ENCODE measurements at places on chromosomes 7 and 10.

- DNase-seq: no peak
These were observed 121.7 kb downstream of the PRPF18 start for GRCh38 chr10:13708256-13708990.

DNA sequence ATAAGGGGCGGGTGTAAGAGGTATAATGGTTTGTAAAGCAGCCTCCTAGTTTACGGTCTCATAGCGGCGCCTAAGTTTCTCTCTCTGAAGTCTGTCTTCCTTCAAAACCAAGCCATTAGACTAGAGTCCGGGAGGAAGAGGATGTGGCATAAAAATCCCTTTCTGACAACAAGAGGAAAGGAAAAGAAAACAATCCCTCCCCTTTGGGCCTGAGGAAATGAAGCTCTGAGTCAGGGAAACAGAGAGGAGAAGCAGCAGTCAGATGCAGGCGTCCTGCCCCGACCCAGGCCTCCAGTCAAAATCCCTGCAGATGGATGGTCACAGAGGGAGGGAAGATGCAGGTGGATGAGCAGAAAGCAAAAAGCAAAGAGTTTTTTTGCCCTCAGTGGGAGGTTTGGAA, 23.7 kb downstream of the PARP12 start:
- no peak for DNase-seq

GRCh38 chr7:44177570-44178131, 11.6 kb downstream of the GCK start:
- DNase-seq: no peak

DNA sequence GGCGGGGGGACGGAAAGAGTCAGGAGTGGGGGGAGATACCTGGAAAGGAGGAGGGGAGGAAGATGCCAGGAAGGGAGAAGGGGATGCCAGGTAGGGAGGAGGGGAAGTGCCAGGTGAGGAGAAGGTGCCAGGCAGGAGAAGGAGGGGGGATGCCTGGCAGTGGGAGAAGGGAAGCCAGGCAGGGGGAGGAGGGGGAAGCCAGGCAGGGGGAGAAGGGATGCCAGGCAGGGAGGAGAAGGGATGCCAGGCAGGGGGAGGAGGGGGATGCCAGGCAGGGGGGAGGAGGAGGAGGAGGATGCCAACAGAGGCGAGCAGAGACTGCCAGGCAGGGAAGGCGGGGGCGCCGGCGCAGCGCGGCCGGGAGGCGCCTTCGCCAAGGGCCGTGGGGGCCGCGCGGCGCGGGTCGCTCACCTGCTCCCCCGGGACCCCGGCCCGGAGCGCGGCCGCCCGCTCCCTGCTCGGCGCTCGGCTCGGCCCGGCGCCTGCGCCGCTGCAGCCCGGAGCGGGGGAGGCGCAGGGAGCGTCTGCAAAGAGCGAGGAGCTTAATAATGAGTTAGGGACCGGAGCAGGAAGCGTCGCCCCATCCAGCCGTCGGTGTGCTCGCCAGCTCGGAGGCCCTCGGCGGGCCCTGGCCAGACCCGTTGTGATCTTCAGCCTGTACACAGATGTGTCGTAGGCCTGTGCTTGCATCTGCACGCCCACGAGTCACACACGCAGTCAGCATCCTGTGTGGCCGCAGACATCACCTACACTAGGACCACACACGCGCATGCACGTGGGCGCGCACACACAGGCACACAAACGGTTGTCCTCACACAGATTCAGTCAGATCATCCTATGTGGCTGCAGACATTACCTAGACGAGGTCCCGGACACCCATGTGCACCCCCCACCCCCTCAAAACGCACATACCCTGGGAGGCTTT, 28.4 kb upstream of the SMARCD3 start:
- peak; percentile 76 for DNase-seq

GRCh38 chr7:156493942-156494341, 146.6 kb upstream of the RNF32 start:
- no peak for DNase-seq

DNA sequence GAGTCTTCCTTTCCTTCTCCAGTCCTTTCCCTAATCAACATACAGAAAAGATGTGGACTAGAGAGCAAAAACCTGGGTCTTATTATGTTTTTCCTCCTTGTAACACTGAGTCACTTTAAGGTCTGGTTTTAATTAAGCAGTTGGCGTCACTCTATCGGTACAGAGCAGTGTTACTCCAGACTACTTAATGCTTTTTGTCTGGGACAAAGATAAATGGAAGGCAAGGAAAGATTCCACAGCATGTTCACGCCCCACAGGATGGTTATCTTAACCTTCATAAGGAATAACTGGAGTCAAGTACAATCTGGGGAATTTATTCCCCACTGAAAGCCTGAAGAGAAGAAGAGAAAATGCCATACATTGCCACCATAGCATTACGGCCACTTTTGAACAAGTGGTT, 145.7 kb downstream of the ELAPOR2 start:
- no peak for DNase-seq

- DNase-seq: no peak
These were observed 352.2 kb downstream of the PRPF18 start for GRCh38 chr10:13938950-13939349.

GRCh38 chr7:74174606-74175082, 488 bp downstream of the EIF4H start:
- DNase-seq: peak; percentile 84

GRCh38 chr10:59734014-59734462, 19.2 kb downstream of the MRLN start:
- DNase-seq: no peak

DNA sequence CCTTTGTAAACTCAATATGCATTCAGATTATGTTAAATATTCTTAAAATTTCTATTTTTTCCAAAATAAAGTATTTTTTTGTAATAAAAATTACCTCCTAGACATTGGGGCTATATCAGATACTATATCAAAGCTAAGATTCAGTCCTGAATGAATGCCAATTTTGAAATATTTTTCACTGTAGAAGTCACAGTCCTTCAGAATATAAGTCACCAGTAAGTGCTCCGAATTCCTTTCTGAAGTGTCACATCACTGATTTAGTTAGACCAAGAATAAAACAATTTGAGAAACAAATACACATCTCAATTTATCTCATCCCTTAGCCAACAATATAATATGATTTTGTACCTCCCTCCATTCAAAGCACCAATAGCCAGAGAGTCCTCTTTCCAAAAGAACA, 33.9 kb upstream of the GSAP start:
- no peak for DNase-seq

DNA sequence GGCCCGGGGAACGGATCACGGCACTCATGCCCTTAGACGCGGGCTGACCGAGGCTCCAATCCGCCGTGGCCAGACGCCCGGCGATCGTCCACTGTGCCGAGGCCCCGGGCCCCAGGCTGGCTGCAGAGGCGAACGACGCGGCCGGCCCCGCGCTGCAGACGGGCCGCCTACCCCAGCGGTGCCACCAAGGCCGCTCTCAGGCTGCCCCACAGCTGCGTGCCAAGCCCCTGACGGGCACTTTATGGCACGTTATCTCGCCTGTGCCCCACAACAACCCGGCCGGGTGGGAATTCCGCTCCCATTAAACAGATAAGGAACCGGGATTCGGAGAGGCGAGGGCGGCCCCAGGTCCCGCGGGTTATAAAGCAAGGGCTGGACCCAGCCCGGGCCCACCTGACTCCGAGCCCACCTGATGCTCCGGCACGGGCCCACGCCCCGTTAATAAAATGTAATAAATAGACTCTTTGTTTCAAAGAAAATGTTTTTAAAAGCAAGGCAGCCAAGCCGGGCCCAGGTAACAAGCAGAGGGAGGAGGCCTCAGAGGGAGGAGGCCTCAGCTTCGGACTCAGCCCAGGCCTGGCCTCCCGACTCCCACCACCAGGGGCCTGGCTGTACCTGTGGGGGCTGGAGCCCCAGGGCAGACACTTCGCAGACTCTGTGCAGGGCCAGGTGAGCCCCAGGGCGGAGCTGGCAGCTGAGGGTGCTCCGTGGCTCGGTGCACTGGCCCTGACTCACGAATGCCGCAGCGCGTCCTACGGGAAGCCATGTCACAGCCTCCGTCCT, 79.7 kb downstream of the FOXL3 start:
- DNase-seq: peak; percentile 17

- DNase-seq: no peak
These were observed 248.7 kb downstream of the FZD1 start for GRCh38 chr7:91512958-91513357.

DNA sequence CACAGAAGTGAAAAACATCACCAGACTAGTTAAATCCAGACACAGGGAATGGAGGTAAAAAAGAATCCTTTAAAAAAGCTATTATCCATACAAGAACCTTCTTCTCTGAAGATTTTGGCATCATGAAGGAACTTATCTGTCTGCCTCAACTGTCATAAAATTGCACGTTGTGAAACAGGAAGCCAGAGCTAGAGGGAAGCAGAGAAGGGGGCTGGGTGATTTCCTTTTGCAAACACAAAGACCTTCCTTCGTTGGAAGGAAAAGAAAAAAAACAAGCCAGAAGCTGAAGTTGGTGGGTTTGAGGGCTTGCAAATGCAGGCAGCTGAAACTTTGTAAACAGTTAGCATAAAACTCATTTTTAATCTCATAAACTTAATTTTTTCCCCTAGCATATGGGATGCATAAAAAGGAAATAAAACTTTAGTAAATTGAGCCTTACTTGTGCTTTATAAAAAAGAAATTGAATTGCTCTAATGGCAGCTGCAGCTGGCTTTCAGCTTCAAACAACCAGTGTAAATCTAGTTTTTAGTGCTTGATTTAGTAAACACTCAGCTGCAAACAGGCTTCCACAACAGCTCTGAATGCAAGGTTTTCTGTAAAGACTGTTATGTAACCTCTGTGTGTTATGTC, 101.6 kb downstream of the OTUD1 start:
- no peak for DNase-seq

DNA sequence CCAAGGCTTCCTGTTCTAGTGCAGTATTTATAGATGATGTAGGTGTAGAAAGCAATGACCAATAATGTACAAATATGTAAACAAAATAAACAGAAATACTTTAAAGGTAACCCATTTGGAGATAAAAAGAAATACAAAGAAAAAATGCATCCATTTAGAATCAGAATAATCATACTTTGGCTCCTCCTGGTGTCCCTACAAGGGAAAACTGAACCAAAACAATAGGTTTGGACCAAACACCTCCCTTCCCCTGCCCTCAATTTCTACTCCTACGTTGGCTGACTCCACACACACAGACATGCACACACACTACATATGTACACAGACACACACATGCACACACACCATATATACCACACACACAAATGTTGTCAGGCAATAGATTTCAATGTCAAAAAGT, 36.0 kb downstream of the C10orf143 start:
- no peak for DNase-seq

GRCh38 chr7:152751449-152752141, 8.0 kb upstream of the ACTR3B start:
- DNase-seq: no peak

DNA sequence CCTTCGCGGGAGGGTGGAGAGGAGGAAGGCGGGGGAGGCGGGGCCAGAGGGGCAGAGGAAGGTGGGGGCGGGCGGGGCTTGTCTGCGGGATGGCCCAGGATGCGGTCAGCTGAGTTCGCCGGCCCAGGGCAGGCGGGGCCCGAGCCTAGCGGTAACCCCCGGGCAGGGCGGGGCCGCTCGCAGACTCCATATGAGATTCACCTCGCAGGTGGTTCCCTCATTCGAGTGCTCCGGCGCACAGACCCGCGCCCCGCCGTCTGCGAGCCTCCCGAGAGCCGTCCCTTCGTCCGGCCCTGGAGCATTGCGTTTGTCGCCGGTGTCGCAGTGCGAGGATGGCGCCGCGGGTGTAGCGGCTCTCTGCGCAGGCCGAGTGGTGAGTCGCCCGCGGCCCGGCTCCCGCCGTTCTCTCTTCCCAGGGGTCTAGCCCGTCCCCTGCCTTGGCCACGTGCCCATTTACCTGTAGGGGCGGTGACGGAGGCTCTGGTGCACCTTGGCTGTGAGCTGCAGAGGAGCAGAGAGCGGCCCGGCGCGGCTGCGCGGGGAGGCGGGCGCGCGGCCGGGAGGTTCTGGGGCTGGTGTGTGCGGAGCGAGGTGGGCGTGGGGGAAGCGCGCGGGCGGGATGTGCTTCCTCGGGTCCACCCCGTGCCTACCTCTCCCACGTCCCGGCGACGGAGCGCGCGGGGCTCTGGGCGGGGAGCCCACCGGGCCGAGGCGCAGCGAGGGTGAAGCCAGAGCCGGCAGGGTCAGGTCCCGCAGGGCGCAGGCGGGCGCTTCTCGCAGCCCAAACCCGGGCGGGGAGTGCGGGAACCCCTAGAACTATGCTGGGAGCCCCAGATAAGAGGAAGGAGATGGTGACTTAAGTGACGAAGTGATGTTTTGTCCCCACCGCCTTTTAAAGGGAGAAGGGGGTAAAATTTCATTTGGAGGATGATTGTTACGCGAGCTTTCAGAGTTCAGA, at the start of gene UPP1:
Gene UPP1 (plus strand): TSS at position 220 of the 958 bp plus-strand sequence. CDS start 5,519 bp downstream, outside the sequence.
- peak; percentile 85 for DNase-seq

DNA sequence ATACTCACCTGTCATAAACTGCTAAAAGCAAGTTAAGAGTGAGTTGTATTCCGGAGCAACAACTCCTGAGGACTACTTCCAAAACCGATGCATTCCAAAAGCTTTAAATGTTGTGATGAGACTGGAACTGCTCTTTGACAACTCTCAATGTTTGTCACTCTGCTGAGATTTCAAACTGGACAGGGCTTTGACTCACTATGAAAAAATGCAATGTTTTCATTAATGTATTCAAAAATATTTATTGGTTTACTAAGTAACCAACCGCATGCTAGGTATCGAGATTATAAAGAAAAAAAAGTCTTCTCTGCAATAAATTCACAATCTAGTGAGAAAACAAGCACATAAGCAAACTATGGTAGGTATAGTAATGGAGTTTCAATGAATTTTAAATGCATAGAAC, 107.9 kb upstream of the GNAI1 start:
- no peak for DNase-seq

DNA sequence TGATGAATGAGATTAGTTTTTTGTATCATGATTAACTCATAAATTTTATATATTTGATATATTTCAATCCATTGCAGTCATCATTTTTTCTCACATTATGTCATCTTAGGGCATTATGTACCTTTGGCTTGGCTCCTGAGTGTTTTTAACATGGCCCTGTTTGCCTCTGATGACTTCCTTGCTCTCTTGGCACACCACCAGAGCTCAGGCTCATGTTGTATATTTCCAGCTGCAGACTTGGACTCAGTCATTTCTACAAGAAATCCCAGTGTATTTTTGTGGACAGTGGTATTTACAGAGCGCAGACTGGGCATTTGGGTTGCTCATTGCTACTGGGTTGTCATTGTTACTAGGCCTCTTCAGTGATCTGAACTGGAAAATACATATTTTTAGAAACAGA, 188.5 kb downstream of the ADRA2A start:
- DNase-seq: no peak

Measured in femur (tissue), 1 donor.